ENCODE measurements at places on chromosomes 5 and 9.

GRCh38 chr5:57761513-57761912 is 278.9 kb upstream of the ACTBL2 start:
- DNase-seq, result no peak

- no peak for DNase-seq
Measured at GRCh38 chr5:90050103-90050502, 359.5 kb downstream of the CETN3 start.

DNA sequence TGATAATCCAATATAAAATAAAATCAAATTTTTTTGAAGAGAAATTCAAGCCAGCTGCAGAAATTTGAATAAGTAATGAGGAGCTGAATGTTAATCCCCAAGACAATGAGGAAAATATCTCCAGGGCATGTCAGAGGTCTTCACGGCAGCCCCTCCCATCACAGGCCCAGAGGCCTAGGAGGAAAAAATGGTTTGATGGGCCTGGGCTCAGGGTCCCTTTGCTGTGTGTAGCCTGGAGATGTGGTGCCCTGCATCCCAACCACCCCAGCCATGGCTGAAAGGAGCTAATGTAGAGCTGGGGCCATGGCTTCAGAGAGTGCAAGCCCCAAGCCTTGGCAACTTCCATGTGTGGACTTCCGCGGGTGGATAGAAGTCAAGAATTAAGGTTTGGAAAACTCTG is 618.3 kb downstream of the TAF11L14 start:
- DNase-seq, result no peak

DNA sequence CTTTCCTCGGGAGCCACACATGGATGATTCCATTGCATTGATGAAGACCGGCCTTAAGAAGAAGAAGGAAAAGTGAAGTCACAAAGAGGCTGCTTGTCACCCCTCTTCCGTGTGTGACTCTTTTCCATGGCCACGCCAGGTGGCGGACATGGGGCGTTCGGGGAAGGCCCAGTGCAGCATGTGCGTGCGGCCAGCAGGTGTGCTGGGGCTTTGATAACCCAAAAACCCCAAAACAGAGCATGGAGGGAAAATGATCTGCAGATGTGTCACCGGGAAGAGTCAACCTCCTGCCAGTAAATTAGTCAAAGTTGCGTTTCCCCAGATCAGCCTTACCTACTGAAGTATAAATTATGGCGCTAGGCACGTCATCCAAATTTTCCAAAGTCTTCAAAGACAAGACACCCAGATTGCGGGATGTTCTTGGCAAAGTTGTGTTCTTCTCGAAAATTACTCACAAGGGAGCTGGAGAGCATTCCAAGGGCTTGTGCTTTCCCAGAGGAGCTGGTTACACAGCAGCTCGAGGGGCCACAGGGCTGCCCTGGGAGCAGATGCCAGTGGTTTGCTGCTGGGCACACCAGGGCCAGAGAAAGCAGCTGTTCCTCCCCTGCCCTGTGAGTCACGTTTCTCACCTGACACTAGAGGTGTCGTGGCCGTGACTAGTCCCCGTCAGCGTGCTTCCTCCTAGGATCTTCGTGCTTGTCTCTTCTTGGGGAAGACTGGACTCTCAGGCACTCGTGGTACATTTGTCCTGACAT is 53.9 kb downstream of the IRX2 start:
- no peak for DNase-seq

Measured in cortex of kidney (tissue), 1 donor.